ENCODE measurements at places on chromosomes 16 and 17.

DNA sequence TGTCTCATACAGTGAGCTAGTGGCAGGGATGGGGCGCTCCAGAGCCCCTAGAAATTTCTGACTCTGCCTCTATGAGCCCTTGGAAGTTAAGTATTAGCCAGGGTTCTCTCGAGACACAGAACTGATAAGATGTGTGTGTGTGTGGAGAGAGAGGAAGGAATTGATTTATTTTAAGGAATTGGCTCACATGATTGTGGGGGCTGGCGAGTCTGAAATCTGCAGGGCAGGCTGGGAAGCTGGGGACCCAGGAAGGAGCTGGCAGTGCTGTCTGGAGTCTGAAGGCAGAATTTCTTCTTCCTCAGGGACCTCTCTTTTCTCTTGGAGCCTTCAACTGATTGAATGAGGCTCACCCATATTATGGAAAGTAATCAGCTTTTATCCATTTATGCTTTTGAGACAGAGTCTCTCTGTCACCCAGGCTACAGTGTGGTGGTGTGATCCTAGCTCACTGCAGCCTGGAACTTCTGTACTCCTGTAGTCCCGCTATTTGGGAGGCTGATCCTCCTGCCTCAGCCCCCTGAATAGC, 16.8 kb downstream of the LRRC75A start:
- DNase-seq, result no peak

GRCh38 chr17:70906808-70907207, 737.5 kb downstream of the KCNJ2 start:
- DNase-seq, result no peak

GRCh38 chr17:78110363-78111015, 18.1 kb downstream of the TMC6 start:
- no peak for DNase-seq

DNA sequence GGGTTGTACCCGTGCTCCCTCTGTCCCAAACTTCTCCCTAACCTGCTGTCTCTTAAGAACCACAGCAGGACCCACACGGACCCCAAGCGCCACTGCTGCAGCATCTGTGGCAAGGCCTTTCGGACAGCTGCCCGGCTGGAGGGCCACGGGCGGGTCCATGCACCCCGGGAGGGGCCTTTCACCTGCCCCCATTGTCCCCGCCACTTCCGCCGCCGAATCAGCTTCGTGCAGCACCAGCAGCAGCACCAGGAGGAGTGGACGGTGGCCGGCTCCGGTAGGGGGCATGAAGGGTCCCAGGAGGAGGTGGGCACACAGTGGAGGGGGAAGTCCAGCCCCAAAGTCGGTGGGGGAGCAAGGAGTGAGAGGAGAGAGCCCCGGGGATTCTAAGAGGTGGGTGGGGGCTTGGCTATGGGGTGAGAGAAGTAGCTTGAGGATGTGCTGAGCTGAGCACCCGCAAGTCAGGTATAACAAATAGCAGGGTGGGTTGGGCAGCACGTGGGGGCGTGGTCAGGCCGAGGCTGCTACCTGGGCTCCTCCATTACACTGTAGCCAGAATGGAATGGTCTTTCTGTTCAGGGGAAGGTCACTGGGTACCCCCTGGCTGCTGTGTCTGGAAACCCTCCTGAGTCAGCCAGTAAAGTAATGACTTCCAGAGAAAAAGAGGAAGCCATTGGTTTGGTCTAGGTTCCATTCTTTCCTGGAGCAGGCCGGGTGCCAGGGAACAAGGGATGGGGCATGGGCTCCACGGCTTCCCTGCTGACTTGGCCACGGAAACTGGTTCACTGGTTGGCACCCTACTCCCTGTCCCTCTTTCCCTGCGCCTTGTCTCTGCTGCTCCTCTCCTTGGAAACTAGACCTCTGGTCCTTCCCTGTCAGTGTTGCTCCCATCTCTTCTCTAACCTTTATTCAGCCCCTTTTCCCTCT, 7.1 kb downstream of the PRSS53 start:
- no peak for DNase-seq

- DNase-seq, result no peak
Measured at GRCh38 chr17:1190751-1191331, 11.1 kb upstream of the ABR start.

DNA sequence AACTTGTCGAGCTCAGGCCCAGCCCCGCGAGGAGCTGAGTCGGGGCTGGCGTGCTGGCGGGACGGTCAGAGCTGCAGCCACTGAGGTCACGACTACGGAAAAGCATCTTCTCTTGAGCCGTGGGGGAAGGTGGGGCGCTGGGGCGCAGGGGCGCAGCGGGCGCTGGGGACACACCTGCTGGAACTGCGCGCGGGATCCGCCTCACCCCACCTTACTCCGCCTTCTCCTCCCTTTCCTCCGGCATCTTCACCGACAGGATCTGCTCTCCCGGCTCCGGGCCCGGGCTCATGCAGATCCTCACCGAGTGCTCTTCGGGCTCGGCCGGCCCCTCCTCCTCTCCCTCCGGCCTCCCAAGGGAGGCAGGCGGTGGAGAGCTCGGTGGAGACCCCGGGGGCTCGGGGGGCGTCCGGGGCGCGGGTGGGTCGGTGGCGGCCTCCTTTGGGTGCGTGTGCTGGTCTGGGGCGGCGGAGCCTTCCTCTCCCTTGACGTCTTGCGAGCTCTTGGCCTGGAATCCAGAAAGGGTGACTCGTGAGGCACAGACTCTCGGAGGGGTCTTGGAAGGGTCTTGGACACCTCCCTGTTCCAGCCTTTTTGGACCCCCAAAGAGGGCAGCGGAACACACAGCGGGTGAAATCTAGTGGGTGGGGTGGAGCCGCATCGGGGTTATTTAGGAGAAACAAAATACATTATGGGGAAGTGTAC, 81.8 kb upstream of the KIFC3 start:
- no peak for DNase-seq

DNA sequence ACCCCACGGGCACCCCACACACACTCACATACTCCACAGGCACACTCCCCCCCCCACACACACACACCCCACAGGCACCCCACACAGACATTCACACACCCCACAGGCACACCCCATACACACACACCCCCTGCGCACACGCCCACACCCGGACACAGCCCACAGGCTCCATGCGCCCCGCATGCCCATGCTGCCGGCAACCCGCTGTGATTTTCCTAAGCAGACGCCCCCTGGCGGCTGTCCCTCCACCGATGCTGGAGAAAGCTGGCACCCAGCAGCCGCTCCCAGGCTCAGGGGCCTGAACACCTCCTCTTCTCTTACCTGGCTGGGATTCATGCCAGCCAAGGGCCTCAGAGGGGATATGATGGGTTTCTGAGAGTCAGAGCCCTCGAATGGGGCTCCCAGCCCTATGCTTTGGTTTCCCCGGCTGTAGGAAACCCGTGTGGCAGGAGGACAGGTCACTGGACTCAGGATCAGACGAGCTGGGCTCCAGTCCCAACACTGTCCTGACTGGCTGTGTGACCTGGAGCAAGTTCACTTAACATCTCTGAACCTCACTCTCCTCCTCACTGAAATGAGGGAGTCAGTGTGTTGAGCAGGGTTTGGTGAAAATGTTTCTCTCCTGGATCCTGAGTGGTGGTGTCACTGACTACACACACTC, 19.6 kb upstream of the TNFRSF13B start:
- peak; percentile 63 for DNase-seq

- no peak for DNase-seq
Measured at GRCh38 chr17:8105957-8106398, 12.3 kb downstream of the ALOXE3 start.

GRCh38 chr16:53620476-53620875, 83.2 kb downstream of the RPGRIP1L start:
- DNase-seq, result no peak

GRCh38 chr17:75845933-75846691, 1.9 kb upstream of the UNC13D start:
- DNase-seq, result no peak

GRCh38 chr17:1109606-1110540, 69.9 kb downstream of the ABR start:
- DNase-seq, result peak; percentile 43

DNA sequence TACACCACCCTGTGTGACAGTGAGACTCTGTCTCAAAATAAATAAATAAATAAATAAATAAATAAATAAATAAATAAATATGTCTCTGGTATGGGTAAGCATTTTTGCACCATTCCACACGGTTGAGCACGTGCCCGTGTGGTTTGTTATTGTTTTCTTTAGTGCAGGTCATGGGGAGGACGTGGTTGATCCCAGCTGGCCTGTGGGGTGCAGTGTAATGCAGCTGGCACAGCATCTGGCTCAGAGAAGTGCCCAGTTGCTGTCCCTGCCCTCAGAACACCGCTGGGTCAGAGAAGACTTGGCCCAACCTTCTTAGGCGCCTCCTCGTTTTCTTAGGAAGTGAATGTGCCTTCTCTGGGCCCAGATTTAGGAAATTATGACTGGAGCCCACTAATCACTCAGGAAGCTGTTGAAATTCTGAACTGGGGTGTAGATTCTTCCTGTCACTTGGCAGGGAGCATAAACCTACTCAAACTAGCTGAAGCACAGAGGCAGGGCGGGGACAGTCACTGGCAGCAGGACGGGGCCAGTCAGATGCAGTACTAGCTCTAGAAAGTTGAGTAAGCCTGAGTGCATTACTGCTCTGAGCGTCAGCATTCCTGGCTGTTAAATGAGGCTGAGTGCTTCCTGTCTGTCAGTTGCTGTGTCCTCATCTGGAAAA, 85.9 kb downstream of the SNX29 start:
- no peak for DNase-seq

GRCh38 chr17:13475574-13476223, 126.0 kb downstream of the HS3ST3A1 start:
- no peak for DNase-seq

DNA sequence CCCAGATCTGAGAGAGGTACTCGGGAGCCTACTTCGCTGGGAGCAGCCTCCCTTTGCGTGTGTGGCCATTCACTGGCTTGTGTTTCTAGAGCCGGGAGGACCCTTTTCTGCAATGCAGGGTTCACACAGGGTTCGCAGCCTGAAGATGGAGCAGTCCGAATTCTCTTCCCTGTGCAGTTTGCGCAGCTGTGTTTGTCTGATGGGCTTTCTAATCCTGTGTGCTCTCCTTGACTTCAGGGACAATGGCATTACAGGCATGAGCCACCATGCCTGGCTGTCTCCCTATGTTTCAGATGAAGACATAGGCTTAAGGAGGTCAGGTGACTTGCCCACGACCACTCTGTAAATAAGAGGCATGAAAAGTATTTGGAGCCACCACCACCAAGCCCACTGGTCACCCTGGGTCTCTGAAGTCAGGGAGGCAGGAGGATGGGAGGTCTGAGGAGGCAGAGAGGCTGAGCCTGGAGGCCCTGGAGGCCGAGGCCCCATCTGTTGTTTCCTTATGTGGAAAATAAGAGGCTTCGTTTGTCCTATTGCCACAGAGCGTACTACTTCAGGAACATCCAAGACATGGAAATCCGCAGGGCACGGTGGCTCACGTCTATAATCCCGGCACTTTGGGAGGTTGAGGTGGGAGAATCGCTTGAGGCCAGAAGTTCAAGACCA, 5.0 kb upstream of the STH start:
- DNase-seq, result no peak

DNA sequence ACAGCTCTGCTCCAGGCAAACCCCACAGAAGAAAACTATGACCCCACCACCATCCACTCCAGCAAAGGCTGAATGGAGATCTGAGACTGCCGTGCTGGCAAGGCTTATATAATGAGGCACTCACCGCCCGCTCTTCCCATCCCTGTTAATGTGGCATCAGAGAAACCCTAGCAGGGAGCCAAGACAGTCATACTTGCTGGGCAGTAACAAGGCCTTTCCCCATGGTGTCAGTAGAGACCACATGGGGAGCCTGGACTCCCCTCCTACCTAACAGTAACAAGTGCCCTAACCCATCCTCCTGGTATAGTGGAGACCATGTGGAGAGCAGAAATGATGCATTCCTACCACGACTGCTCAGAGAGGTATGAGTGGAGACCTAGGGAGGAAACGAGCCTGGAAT, 235.2 kb downstream of the C16orf78 start:
- DNase-seq, result no peak

DNA sequence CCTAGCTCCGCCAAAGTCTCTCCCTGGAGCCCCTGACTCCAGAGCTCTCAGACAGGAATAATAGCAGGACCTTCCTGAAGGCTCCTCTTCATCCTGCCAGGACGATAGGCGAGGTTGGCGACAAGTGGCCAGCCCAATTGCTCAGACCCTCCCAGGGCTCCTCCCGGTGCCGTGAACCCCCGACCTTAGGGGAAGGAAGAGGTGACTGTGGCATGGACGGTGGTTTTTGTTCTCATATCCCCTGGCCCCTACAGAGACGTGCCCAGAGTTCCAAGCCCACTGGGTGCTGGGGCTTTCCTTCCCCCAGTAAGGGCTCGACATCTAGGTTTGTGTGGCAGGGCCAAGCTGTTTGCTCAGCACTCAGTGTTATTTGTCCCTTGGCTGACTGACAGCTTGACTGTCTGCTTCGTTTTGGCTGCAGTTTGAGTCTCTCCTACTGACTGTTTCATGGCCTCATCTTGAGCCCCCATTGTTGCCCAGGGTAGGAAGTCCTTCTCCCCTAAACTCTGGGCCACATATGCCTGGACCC, 4.6 kb upstream of the ADCY7 start:
- no peak for DNase-seq

Measured in stimulated activated CD4-positive, alpha-beta T cell treated with anti-CD3 and anti-CD28 coated beads, Interleukin-12 subunit alpha, Interleukin-12 subunit beta, amount 100 ng/mL, for 48 hours (primary cell).